Stimulated activated CD8-positive, alpha-beta memory T cell treated with anti-CD3 and anti-CD28 coated beads, Interleukin-15, amount 100 ng/mL, for 48 hours (primary cell): ENCODE measurements at places on chromosomes 5 and 9.

DNA sequence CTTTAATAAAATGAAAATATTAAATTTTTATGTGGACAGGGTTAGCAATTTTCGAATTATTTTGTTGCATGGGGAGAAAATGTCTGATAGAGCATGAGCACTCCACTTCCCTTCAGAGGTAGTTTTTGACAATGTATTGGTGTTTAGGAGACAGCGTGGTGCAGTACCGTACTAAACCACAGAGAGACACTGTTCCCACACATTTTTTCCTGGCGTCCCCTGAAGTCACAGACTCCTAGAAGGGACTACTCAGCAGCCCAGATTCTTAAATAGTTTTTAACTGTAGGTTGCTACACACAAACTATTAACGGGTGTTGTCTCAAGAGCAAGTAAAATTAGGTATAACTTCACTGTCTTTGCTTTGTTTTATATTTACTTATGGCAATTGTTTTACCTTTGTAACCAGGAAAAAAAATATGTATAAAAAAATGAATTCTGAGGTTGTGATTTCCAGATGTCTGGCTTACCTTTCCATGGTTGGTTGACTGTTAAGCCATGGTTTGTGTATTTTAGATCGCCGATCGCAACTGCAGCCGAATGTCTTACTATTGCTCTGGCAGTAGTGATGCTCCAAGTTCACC is 171.2 kb downstream of the DOCK8 start:
- no peak for DNase-seq

DNA sequence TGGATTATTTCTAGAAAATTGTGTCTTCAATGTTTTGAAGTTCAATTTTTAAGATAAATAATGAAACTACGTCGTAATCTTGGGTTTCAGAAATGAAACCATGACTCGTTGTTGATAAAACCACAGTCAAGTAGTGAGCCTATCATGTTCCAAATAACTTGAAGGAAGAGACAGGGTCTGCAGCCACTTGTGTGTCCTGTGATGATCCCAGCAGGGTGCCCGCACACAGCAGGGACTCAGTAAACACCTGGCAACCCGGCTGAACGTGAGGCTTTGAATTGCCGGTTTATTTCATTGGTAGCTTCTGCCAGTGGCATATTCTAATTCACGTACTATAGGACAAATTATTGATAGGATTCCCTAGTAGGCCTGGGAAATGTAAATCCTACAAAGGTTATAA is 679.6 kb downstream of the IRX1 start:
- no peak for DNase-seq

DNA sequence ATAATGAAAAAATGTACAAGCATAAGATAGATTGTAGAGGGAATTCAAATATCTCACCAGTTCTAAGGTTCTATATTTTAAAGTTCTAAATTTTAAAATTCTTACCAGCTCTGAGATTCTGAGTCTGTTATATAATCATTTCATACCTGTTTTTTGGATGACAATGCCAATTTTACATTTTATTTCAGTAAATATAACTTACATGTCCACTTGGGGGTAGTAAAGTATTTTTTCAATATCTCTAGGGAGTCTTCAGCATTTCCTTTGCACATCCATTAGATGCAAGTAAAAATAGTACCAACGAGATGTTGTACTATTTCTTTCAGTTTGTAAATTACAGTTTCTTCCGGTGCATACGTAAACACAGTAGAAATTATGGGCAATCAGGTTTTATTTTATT is 25.7 kb downstream of the NMUR2 start:
- no peak for DNase-seq

DNA sequence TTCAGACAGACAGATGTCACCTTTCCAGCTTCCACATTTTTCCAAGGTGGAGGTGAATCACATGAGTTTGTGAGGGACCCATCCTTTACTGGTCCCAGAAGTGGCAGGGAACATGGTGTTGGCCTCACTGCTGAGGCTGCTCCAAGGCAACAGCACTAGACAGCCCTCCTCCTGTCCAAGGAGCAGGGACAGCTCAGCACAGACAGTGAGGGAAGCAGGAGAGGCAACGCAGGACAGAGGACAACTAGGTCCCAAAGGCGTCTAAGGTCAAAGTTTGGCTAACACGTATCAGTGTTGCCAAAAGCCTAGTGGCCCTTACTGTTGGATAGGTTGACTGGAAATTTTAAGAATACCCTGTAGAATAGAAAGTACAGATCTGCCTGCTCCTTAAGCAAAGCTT is 251.7 kb upstream of the PANK3 start:
- no peak for DNase-seq

- DNase-seq = peak; percentile 2
These were observed 192.1 kb upstream of the TRIM32 start for GRCh38 chr9:116494815-116495634.

- no peak for DNase-seq
These were observed 87.6 kb upstream of the CPLX2 start for GRCh38 chr5:175783739-175784138.

DNA sequence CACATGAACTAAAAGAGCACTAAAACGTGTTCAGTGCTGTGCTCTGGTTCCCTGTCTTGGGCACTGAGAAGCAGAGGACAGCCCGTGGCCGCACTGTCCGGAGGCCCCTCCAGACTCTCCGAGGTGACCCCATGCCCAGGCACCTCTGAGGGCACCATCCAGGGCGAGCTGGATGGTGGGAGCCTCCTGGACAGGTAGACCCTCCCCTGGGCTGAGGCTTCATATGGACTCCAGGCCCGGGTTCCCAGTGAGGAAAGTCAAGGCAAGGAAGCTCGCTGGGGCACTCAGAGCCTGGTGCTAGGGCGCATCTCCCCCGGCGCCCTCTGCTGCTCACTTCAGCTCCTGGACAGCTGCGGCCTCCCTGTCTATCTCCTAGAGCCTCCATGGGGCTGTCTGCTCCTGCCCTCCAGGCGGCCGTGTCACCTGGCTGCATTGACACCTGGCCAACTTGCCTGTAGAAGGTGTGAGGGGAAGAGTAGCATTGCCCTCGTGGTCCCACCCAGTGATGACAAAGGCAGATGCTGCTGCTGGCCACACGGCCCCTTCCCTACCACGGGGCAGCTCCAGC is 178.2 kb upstream of the IRX1 start:
- no peak for DNase-seq

DNA sequence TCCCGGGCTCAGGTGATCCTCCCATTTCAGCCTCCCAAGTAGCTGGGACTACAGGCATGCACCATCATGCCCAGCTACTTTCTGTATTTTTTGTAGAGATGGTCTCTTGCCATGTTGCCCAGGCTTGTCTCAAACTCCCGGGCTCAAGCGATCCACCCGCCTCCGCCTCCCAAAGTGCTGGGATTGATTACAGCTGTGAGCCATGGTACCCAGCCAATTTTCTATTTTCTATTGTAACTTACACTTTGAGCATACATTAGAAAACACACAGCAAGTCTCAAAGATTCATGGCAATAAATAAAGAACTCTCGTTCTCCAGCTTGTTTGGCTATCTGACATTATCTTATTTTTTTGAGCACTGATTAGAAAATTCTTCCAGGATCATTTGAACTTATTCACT is 228.7 kb downstream of the ADAMTS6 start:
- no peak for DNase-seq

DNA sequence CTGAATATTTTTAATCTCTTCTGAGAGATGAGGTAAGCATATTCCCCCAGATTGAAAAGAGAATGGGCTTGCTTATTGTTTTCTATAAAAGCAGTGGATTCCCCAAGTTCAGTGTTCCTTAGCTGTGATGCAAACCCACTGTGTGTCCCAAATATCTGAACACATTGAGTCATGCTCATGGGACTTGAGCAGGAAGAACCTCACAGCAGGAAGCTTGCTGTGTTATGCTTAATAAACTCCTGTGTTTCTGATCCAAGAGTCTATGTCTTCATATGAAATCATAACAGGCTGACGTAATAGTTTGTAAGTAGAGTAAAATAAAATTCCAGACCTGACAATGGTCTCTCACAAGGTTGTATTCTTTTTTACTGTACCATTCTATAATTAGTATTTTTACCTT is 24.8 kb upstream of the LOX start:
- no peak for DNase-seq

- no peak for DNase-seq
These were observed 102.6 kb downstream of the SH3TC2 start for GRCh38 chr5:148960070-148960769.

DNA sequence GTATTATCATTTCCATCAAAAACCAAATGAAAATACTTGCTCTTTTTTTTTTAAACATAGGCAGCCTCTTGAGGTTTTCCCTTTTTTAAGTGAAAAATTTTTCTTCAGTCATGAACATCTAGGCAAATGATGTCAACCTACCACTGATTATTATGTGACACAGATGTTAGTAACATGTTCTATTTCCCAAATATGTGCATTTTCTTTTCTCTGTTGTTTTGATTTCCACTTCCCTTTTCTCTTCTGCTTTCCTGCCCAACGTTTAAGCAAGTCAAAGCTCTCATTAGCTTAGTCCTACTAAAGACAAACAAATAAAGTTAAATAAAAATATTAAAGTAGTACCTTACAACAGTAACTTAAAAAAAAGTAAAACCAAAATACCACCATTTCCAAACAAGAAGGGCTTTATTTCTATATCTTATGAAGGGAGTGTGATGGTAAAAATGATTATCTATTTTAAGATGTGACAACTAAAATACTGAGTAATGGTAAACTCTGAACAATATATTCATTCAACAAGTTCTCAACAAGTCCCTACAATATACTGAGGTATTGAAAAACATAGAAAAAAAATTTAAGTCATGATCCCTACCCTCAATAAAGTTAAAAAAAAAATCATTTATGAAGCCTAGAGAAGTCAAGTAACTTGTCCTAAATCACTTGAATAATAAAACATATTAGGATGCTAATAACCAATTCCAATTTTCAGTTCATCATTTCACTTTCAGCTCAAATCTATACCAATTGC is 9.4 kb downstream of the SLC38A9 start:
- no peak for DNase-seq

DNA sequence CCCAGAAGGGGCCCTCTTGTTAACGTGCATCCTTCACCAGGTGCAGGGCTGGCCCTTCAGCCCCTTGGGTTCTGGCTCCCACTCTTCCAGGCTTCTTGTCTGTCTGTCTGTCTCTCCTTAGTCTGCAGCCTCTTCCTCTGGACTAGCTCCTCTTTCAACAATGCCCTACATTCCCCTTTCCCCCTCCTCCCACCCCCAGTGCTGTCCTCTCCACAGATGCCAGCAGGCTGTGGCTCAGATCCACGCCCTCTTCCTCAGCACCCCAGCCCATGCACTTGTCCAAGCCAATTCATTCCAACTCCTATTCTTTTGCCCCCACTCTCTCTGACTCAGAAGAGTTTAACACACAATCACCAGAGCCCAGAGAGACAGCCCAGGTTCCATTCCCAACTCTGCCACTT is 45.2 kb upstream of the ALDH1B1 start:
- DNase-seq = no peak
